ENCODE measurements at places on chromosomes 12 and 14.

DNA sequence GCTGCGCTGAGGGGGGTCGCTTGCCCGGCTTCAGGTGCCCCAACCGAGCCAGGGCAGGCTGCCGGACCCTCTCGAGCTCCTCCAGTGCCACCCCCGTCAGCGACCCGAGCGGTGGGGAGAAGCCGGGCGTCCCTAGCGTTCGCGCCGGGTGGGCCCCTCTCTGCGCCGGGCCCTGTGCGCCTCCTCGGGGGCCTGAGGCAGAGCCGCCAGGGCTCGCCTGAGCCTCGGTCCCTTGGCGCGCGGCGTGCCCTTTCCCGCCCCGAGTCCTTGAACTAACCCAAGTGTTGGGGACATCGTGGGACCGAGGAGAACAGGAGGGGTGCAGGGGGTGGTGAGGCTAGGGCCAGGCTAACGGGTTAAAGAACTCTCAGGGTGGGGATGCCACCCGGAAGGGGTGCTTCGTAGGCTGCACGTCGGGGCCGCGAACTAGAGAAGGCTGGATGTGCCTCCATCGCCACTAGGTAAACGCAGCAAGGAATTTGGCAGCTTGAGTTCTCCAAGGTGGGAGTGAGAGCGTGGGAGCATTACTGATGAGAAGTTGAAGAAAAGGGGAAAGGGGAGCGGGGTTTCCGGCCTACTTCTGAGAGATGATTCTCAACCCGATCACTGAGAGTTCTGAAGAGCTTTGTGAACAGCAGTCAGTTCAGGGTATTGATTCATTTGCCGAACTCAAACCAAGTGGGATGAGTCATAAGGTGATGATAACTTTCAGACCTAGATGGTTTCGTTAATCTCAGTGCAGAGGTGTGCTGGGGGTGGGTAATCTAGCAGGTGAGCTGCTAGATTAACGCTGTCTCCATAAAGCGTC lies 618 bp downstream of the RNF34 start:
- no peak for DNase-seq

- no peak for DNase-seq
Measured at GRCh38 chr12:103028881-103029639, 71.6 kb downstream of the ASCL1 start.

GRCh38 chr12:14999695-15000365 lies 27.0 kb downstream of the PDE6H start:
- DNase-seq = no peak

GRCh38 chr12:87283111-87283510 lies 746.1 kb downstream of the C12orf50 start:
- no peak for DNase-seq

GRCh38 chr12:47231456-47231855 lies 151.7 kb upstream of the AMIGO2 start:
- DNase-seq = no peak

- DNase-seq = no peak
Measured at GRCh38 chr14:105043641-105044040, 21.6 kb downstream of the GPR132 start.

DNA sequence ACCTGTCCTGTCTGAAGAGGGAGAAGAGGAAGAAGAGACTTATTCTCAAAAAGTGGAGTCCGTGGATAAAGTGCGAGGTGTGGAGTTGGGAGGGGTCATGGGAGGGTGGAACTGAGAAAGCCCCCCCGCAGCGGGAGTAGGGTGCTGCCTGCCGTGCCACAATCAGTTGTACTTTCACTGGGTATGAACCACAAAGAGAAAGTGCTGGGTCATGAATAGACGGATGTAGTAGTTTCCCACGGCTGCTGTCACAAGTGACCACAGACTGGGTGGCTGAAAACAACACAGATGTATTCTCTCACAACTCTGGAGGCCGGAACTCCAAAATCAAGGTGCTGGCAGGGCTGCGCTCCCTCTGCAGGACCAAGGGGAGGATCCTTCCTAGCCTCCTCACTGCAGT lies 5.5 kb downstream of the DNAH10 start:
- DNase-seq = no peak

- DNase-seq = no peak
Measured at GRCh38 chr14:35088514-35088913, 33.3 kb downstream of the PPP2R3C start.

DNA sequence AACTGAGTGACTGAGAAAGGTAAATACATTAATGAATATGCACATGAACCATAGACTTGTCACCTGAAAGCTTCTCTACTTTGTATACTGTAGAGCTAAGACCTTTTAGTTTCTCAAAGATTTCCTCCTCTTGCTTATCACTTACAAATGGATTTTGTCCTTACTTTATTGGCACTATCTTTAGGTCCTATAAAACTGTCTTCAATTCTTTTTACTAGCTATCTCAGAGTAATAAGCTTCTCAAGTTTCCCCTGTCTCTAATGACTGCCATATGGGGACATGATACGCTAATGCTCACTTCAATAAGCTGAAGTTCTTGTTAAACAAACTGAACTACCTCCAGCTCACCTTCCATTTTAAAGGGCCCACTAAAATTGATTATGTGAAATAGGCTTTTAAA lies 468.2 kb upstream of the CCDC196 start:
- no peak for DNase-seq

GRCh38 chr12:72476301-72476700 lies 204.1 kb downstream of the TRHDE start:
- no peak for DNase-seq

DNA sequence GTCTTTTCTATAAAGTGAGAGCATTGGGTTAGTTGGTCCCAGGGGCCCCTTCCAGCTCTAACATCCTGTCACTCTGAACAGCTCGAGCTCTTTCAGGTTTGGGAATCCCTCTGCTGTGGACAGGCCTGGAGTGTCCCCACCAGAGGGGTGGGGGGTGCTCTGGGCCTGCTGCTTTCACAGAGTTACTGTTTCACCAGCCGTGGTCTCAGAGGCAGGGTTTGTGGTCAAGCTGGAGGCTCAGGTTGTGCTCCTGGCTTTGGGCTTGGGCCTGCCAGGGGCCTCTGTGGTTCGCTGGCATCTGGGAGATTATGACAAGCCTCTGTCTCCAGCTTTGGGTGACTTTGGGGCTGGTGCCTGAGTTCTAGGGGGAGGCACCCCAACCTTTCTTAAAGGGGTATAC lies 59.6 kb downstream of the FBXL14 start:
- no peak for DNase-seq

DNA sequence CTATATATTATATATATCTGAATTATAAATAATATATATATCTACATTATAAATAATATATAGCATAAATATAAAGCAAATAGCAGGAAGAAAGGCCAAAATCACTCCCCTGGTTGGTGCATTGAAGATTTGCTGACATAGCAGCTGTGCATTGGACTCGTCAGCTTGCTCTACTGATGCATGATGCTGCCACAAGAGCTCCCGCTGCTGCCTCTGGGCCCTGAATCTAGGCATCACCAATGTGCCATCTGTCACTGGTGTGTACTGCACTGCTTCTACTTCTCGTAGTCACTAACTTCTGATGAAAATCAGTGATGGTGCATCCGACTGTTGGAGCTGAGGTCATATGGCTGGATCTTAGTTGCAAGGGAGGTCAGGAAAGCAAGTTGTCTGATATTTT lies 205.0 kb downstream of the ADAMTS20 start:
- DNase-seq = no peak

GRCh38 chr12:93242154-93242972 lies 135.4 kb upstream of the NUDT4 start:
- no peak for DNase-seq

GRCh38 chr12:1566449-1567135 lies 27.8 kb downstream of the FBXL14 start:
- no peak for DNase-seq

DNA sequence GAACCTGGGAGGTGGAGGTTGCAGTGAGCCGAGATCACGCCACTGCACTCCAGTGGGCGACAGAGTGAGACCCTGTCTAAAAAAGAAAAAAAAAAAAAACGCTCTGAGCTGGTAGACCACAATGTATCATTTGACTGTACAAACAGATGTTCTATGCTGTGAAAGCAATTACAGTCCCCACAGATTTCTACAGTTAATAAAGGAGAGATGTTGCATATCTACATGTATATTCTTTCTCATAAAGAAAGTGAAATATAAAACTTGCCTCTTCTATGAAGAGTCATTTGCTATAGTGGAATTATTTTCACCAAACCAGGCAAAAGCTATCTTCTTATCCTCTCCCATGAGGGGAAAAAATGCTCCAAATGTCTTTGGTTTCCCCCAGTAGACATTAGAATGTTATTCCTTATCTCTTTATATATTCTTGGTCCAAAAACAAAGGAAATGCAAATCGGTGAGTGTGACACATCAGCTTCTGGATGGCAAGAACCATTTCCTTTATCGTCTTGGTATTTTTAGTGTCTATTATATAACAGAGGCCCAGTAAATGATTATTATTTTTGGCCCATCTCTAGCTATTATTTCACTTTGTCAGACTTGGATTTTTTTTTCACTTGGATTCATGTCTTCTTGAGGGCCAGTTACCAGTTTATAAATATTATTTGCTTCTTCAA lies 230.4 kb downstream of the SSPN start:
- no peak for DNase-seq

GRCh38 chr14:92223025-92223424 lies 99.9 kb upstream of the SLC24A4 start:
- no peak for DNase-seq
